MV-4-11 (cell line): ENCODE measurements at places on chromosomes 7 and 10.

DNA sequence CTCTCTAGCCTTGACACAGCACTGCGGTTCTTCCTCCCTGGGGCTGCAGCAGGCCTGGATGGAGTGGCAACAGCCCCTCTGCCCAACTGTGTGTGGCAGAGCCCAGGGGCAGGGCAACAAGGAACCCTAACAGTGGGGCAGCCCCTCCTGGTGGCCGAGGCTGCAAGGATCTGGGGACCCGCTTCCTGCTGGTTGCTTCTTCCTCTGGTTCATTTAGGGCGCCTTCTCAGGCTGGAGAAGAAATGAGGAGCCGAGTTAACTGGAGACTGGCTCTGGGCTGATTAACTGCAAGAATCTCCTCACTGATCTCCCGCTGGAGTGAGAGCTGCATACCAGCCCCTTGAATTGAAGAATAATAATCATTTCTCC, 80.1 kb upstream of the EMX2 start:
- DNase-seq = no peak

- DNase-seq = peak; percentile 80
Observed at GRCh38 chr10:7484456-7485243, 73.8 kb upstream of the SFMBT2 start.

- no peak for DNase-seq
Observed at GRCh38 chr7:98285157-98286092, 3.9 kb downstream of the BRI3 start.

DNA sequence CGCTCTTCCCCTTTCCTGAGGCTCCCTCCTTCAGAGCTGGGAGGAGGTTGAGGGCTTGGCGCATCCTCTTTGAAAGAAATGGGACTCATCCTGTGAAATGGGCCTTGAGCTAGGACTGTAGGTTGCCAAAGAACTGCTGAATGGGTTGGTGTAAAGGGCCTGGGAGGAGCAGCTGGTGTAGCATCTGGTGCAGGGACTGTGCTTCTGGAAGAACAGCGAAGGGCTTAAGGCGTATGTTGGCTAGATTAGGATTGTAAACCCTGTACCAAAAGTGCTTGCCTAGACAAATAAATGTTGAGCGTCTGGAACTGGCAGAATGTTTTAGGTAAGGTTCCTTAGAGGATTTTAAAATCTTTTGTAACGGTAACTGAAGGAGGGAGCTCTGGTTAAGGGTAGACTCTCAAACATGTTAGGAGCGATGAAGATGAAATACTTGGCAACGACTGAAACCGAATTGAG, 563 bp downstream of the STAM start:
- no peak for DNase-seq

DNA sequence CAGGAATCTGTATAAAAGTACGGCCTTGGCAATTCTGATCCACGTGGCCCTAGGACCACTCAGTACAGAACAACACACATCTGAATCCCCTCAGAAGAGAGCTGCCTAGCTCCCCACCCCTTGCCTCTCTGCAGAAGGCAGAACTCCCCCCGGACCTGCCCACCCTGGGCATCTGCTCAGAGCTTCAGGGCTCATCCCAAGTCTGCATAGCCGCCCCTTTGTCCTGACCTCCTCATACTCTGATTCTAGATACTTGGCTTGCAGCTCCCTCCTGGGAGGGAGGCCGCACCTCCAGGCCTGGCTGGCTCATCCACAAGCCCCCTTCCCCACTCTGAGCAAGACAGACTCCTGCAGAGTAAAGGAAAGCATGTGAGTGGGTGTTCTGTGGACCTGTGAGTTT, 49.6 kb downstream of the GRID1 start:
- DNase-seq = no peak

DNA sequence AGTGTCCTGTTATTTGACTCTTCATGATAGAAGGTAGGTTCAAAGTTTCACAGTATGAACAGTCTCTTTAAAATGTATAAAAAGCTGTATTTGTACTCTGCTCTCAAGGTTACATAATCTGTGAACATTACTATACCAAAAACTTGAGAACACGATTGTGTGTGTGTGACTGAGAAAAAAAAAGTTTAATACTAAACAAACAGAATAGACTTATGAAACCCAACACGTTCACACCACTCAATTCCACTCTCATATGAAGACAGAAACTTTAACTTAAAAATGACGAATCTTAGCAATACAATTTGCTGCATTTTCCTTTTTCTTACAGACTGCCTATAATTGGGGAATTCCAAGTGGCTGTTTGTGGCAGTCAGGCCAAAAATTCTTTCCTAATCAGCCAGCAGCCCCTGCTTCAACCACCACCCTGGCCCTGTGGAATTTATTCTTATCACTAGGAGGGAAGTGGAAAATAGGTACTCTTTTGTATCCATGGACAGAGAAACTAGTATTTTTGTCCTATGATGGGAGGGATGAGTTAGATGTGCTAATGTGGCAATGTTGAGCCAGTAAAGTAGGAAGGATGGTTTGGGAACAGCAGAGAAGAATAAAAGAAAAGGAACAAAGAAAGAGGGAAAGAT, 42.8 kb downstream of the MINDY3 start:
- no peak for DNase-seq

DNA sequence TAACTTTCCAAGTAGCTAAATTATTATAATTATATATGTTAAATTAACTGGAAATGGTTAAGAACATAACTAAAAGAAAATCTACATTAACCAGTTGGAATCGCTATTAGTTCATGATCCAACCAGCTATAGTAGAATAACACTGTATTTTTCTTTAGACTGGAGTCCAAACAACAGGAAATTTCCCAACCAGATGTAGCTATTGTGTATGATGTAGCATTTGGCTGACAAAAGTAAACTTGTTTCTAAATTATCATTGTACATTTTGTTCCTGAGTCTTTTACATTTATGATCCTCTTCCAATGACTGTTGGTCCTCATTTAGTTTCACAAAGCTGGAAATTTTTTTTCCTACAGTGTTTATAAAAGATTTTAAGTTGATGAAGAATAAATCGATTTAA, 62.1 kb downstream of the PAPSS2 start:
- DNase-seq = no peak

GRCh38 chr10:109982812-109983211, 25.0 kb upstream of the ADD3 start:
- DNase-seq = no peak

GRCh38 chr7:73851410-73852338, 9.3 kb upstream of the TMEM270 start:
- peak; percentile 87 for DNase-seq

- DNase-seq = no peak
Observed at GRCh38 chr10:102451105-102451969, at the start of gene C10orf95. TSS of gene C10orf95 (minus strand) at chr10:102451543. CDS start at chr10:102451093, 450 bp downstream.

DNA sequence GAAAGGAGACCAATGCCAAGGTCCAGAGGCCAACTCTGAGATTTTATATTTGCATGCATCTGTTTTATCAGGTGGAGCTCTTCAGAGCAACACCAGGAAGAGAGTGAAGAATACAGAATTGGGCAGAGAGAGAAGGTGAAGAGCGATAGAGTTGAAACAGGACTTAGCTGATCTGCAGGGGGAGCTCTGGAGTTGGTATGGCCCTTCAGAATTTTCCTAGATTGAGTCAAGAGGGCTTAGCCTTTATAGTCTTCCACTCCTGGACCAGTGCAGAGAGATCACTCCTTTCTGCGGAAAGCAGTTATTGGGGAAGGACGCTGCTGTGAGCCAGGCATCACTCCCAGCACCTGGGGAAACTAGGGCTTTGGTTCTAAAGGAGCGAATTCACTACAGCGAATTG, 105.0 kb upstream of the DGKB start:
- no peak for DNase-seq

DNA sequence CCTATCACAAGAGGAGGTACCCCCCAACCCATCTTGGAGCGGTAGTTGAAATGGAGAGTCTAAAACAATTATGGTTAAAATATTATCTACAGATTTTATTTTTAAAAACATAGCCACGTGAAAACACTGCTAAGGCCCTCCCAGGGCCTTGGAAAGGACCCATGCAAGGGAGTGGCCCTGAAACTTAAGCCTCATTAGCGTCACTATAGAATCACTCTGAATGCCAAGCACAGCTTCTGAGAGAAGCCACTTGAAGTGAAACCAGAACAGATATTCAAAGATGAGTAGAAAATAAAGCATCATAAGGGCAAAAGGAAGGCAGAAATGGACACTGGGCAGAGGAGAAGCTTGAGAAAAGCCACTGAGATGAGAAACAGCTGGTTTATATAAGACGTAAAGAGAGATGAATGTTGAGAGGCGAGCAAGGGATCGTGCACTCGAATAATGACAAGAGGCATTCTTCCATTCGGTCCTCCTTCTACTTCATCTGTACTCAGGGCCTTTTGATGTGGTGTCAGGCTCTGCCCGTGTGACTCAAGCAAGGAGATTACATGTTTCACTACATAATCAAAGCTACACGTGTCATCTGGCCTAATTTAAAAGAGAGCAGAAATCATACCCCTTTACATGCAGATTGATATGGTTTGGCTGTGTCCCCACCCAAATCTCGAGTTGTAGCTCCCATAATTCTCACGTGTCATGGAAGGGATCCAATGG, 33.4 kb upstream of the SLC39A12 start:
- no peak for DNase-seq

GRCh38 chr7:6480323-6480660, 32.5 kb upstream of the DAGLB start:
- no peak for DNase-seq

DNA sequence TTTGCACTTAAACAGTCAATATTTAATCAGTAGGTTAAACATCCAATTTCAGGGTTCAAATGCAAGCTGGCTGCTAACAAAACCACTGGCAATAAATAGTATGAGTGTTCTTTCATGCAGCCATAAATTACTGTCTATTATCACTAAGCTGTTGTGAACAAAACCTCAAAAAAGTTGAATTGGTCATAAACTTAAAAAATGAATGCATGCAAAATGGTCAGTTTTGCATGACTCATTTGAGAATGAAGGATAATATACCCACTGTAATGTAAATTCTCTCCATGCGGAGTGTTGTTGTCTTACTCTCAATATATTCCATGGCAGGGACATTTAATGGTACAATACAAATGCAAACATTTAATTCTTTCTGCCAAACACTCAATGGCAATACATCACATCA, 226.4 kb downstream of the MAGI2 start:
- DNase-seq = no peak

- no peak for DNase-seq
Observed at GRCh38 chr10:131646551-131647525, 254.0 kb upstream of the PPP2R2D start.

DNA sequence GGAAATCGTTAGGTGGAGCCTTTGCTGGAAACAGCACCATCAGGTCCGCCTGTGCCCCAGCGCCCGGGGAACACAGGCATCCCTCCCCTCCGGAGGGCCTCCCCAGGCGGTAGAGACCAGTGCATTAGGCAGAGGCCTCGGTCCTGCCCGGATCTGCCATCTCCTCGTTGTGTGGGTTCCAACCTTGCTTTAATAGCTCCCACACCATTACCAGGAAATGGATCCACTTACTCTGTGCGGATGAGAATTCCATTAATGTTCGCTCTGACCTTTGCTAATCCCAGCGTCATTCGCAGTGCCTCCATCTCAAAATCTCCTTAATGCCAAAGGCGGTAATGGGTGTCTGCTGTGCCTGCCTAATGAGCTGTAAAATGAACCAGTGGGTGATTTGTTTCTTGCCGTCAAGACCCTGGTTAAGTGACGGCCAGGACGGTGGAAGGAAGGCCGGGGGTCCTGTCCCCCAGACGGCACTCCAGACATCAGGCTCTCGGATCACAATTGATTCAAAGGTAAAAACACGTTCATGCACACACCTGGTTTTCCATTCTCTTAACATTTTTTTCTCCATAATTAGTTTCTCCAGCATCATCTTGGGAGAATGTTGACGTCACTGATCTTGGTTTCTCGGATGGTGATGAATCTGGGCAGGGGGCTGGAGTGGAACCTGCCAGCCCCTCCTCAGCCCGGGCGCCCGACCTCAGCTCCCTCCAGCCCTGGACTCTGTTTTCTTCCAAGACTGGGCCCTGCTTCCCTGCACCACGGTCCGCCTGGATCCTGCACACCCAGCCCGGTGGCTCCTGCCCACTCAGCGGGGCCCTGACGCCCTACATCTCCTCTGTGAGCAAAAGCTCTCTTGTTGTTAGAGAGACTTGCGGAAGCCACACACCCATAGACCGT, 22.8 kb upstream of the FAM20C start:
- DNase-seq = no peak

DNA sequence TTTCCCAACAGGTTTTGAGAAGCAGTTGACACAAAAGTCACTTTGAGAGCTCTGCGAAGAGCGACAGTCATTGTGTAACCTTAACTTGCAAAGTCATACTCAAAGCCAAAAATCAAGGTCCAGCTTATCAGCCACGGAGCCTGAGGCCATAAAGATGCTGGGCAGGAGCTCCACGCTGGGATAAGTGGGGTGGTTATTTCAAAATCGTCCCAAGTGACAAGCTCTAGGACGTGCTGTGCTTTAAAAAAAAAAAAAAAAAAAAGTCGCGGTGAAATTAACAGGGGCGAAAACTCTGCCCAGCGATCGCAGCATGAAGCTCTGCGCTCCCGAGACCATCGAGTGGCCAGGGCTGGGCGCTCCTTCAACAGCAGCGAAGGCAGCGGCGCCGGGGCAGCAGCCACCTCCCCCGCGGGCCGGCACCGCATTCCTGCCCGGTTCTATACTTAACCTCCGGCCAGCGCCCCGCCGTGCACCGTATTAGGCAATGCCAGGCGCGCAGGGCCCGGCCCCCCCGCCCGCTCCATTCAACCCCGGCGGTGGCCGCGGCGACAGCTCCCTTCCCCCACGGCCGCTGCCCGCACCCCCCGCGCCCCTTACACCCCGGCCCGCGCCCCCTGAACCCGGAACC, 657 bp downstream of the HACD1 start:
- DNase-seq = peak; percentile 30

DNA sequence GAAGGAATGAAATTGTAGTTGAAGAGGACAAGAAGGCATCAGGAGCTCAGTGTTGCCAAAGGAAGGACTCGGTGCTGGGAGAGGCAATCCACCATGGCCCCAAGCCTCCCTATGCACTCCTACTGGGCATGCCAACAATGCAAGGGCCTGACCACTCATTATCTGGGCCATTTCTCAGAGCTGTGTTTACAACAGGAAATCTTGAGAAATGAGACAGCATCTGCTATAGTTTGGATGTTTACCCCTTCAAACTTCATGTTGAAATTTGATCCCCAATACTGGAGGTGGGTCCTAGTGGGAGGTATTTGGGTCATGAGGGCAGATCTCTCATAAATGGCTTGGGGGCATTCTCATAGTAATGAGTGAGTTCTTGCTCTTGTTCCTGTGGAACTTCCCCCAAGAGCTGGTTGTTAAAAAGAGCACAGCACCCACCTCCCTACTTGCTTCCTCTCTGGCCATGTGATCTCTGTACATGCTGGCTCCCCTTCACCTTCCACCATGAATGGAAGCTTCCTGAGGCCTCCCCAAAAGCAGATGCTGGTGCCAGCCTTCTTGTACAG, 50.8 kb upstream of the AOAH start:
- DNase-seq = peak; percentile 46
